ENCODE measurements at places on chromosomes 1 and 21.

- no peak for DNase-seq
Observed at GRCh38 chr1:75310067-75310466, 175.9 kb downstream of the LHX8 start.

- DNase-seq = no peak
Observed at GRCh38 chr21:32611471-32611997, 643 bp downstream of the CFAP298 start.

DNA sequence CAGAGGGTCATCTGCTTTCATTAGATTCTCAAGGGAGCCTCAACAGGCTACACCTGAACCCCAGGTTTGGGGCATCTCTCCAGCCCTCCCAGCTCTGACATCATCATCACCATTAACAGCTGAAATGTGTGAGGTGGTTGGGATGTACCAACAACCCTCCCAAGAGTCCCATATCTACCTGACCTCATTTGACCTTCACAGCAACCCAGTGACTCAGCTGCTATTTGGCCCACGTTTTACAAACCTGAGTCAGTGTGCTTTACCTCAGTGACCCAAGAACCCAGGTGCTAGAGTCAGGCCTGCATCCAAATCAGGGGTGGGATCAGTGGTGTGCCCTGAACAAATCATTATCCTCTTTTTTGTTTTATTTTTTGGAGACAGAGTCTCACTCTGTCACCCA is 53.3 kb upstream of the TINAGL1 start:
- no peak for DNase-seq

DNA sequence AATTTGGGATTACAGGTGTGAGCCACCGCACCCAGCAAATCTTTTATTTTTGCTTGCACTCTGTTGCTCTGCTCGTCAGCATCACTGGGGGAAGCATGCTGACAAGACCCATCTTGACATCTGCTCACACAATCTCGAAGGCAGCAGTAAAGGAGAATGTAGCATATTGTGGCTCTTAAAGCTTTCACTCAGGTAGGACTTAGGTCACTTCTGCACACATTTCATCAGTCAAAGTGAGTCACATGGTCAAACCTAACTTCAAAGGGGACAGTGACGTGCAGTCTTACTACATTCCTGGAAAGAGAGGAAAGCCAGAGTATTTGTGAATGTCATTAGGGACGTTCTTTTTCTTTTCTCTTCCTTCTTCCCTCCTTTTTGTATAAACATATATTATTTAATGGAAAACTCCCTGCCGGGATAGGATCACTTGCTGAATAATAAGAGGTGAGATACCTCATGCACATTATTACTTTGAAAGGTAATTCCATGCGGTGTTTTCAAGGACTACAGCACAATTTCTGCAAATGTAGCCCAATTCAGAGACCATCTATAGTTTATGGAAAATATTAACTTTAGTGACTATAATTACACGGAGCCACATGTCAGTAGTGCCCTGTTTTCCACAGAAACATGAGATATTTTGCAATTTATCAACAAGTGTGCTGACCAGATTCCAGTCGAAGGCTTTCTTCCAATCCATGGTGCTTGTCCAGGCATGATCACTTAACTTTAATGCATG is 19.3 kb upstream of the ACBD6 start:
- DNase-seq = no peak

GRCh38 chr1:108643492-108644335 is 17.2 kb downstream of the HENMT1 start:
- peak; percentile 44 for DNase-seq

GRCh38 chr1:15542388-15543250 is 16.0 kb downstream of the DNAJC16 start:
- no peak for DNase-seq

DNA sequence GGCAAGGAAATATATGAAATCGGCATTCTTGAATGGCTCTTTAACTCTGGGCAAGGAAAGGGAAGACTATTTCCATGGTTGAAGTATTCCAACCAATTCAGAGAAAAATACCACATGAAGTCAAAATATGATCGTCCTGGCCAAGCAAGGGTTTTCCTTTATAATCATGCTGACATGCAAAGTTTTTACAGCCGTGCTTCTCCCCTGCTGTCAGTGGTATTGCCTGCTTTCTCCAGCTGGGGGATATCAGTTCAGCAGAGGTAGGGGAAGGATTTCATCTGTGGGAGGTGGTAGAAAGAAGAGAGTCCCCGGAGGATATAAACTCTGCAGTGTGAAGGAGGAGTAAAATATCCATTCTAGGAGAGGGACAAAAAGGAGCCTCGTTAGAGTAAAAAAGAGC is 322.8 kb downstream of the PAPPA2 start:
- DNase-seq = no peak

GRCh38 chr1:167739752-167740151 is 18.0 kb downstream of the MPZL1 start:
- no peak for DNase-seq

- no peak for DNase-seq
Observed at GRCh38 chr1:40414331-40414730, 35.9 kb upstream of the ZFP69B start.

- peak; percentile 38 for DNase-seq
Observed at GRCh38 chr1:31788825-31789256, 24.7 kb upstream of the ADGRB2 start.

GRCh38 chr1:156754219-156754618 is 2.7 kb upstream of the HDGF start:
- DNase-seq = no peak

DNA sequence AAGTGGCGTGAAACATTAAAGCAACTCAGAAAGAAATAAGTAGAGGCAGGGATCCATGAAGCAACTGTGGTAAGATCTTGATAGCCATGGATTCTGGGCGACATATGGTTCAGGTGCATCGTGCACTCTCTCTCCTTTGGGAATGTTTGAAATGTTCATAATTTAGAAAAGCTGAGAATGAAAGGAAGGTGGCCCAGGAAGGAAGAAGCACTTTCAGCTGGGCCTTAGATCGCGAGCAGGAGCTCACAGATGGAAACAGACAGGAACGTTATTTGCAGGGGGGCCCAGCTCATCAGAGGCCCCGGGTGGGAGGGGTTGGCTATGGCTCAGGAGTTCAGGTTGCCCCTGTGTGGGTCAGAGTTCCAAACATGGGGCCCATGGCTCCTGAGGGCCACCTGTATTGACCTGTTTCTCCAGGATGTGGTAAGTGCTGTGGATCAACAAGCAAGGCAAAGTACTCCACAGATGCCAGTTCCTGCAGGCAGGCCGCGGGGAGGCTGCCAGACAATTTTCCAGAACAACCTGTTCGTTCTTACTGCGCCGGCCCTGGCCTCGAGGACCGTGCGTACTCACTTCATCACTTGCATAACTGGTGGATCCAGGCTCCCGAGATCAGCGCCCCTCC is 253.2 kb downstream of the TOMM20 start:
- peak; percentile 57 for DNase-seq

DNA sequence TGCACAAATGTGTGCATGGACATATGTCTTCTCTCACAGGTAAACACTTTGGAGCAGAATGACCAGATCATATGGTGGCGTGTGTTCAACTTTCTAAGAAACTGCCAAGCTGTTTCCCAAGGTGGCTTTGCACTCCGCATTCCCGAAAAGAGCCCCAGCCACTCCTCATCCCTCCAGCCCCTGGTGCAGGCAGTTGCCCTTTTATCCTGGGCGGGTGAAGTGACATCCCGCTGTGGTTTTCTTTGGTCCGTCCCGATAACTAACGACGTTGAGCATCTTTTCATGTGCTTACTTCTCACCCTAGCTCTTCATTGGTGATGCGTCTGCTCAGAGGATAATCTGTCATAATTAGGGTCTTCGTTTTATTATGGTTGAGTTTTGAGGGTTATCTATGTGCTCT is 612.5 kb downstream of the MATN1 start:
- DNase-seq = no peak

- DNase-seq = no peak
Observed at GRCh38 chr1:241926141-241926540, 31.4 kb upstream of the BECN2 start.

- DNase-seq = no peak
Observed at GRCh38 chr1:43372172-43372571, 4.4 kb upstream of the ELOVL1 start.

GRCh38 chr1:192691041-192691440 is 55.1 kb downstream of the RGS13 start:
- peak; percentile 53 for DNase-seq

DNA sequence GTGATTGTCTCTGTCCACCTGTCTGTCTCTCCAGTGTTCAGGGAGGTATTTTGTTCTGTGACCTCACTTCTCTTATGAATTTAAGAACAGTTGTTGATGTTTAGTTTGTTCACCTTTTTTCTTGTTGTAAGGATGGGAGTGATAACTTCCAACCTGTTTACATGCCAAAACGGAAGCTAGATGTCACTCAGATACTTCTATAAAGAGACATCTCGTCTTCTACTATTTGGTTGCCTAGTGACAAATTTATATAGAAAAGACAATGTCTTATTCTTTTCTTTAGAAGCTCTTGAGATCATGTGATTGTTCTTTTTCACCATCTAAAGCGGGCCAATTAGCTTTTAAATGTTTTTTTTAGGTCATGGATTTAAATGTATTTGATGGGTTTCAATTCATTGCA is 33.8 kb downstream of the PRSS38 start:
- DNase-seq = no peak

- DNase-seq = no peak
Observed at GRCh38 chr1:239814306-239814881, 277.3 kb upstream of the FMN2 start.

DNA sequence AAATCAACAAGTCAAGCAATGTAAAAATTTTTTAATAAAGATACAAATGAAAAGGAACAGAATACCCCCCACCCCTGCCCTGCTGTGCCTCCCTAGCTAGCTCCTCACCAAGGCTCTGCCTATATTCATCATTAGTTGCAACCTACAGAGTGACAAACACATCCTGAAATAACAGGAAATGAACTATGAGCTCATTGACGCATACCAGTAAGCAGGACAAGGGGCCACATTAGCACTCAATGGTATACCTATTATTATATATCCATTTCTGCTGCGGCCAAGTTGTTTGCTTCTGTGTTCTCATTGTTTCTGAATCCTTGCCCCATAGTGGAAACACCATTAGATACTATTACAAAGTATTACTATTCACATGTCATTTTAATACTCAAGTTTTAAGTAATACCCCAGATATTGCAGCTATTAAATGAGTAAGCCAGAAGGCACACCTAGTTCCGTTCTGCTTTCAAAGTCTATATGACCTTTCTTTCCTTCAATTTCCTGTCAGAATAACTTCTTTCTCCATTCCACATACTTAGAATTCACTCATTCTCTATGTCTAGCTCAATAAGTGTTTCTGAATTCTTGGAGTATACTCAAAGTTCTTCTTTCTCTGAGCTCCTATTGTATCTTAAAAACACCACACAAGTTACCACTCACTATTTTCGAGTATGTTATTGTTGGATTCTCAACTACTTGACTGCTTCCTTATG is 1214.9 kb downstream of the PLA2G4A start:
- DNase-seq = no peak

GRCh38 chr21:41349619-41350390 is 12.0 kb upstream of the MX2 start:
- DNase-seq = no peak

DNA sequence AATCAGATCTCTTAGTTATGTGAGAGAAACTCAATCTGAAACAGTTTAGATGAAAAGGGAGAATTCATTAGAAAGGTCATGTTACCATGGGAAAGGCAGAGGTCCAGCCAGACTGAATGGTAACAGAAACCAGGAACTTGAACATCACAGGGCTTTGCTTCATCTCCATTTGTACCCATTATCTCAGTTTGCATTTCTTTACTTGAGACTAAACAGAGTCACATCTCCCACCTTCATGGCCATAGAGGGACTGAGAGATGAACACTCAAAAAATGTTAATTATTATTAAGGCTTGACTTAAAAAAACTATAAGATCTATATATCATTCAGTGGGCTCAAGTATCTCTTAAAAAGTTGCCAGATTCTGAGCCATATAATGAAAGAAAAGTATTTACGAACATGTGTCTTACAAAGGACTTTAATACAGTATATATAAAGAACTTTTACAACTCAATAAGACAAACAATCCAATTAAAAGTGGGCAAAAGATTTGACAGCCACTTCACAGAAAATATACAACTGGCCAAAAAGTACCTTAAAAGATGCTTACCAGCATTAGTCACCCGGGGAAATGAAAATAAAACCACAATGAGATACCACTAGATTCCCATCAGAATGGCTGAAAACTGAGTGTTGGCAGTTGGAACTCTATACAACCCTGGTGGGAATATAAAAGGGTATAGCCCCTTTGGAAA is 13.2 kb downstream of the KYAT3 start:
- no peak for DNase-seq
